ENCODE measurements at places on chromosomes 12 and 14.

GRCh38 chr14:53180272-53181221 is 27.4 kb upstream of the DDHD1 start:
- DNase-seq: peak; percentile 43

GRCh38 chr12:115322275-115322674 is 638.3 kb upstream of the TBX3 start:
- no peak for DNase-seq

DNA sequence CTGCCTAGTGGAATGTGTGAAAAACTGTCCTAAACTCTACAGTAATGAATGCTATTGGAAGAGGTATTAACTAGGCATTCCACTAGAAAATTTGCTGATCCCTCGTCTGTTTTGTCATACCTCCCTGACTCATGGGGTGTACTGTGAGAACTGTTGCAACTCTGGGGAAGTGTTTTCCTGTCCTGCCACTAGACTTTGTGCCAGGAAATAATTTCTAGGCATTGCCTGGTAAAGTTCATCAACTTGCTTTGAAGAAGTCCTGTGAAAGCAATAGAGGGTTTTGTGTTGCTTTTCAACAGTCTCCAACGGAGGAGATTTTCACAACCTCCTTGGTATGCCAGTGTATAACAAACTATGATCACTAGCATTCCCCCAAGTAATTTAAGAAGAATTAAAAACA is 139.9 kb downstream of the AKAP6 start:
- no peak for DNase-seq

DNA sequence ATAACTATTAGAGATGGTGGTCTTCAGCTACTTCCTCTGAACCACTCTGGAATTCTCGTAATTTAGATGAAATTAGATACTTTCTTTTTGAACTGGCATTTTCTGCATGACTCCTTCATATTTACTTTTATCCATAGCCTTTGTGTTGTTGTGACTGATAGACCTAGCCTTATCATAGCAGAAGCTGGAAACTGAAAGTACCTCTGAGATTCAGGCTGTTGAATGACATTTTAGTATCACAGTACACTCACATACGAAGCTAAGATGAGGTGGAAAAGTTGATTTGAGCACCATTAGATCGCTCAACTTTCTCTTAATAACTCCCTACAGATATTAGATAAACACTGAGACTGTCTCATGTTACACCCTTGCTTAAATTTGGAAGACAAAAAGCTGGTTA is 525.1 kb upstream of the FBXO33 start:
- DNase-seq: no peak

DNA sequence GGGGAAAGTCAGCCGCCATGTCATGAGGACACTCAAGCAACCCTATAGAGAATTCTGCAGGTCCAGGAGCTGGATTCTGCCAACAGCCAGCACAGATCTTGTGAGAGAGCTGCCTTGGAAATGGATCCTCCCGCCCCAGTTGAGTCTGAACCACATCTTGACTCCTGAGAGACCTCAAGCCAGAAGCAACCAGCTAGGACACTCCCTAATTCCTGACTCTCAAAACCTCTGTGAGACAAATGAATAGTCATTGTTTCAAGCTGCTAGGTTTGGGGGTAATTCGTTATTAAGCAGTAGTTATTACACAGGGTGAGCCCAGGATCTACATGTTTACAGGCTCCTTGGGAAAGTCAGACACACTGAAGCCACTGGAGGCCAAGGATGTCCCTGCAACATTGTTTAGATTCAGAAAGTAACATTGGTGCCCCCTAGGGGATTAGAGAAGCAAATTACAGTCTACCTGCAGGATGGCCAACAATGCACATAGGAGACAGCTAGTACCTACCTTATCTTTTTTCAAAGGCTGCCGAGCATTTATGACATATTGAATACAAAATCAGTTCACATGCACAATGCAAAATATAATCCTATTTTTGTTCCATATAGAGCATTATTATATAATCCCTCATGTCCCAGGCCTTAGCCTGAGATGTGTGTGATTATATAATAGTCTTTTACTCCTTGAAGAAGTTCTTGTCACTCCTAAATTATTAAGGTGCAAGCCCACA is 57.9 kb upstream of the FICD start:
- DNase-seq: no peak

DNA sequence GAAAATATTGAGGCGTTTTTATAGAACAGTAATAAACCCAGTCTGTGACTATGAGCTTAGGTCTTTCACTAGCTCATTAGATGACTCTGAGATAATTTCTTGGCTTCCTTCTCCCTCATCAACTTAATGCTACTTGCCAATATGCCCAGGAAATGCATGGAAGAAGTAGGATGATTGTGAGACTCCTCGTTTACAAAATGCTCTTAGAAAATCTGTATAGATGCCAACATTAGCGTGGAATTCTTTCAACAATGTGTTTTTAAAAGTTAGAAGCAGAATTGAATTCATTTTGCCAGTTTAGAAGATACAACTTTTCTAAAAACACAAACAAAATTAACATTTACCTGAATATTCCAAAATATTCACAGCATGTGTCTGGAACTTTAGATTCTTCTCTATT is 424.6 kb downstream of the BTG1 start:
- DNase-seq: no peak

All from activated T-cell treated with anti-CD3 and anti-CD28 coated beads, Interleukin-2, amount 50 U/mL, for 48 hours (primary cell).